ENCODE measurements at places on chromosomes 5 and 9.

DNA sequence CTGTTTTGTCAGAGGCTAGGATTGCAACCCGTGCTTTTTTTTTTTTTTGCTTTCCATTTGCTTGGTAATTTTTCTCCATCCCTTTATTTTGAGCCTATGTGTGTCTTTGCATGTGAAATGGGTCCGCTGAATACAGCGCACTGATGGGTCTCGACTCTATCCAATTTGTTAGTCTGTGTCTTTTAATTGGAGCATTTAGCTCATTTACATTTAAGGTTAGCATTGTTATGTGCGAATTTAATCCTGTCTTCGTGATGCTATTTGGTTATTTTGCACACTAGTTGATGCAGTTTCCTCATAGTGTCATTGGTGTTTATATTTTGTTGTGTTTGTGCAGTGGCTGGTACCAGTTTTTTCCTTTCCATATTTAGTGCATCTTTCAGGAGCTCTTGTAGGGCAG lies 36.2 kb upstream of the TAF11L2 start:
- no peak for DNase-seq

DNA sequence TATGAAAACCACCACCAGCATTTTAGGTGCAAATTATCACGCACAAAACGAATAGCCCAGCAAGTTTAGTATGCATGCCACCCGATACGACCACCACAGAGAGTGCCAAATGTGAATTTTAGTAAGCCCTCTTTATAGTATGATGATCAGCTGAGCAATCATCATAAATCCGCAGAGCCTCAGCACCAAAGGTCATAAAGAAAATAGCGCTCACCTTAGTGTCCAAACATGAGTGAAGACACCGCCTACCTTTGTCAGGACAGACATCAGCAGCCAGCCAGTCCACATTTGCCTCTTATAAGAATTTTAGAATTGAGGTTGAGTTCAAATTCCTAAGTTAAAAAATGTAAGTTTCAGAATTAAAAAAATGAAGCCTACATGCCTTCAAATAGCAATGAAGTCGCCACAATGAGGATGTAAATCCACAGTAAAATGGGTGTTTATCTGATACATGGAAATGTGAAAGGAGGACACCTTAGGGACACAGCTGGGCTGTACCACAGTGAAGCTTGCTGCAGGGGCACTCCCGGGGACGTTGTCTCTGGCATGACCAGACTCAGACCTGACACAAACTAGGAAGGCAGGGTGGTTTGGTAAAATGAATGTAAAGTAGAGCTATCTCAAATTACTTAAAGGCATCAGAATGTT lies 149.0 kb downstream of the AUH start:
- DNase-seq: no peak

DNA sequence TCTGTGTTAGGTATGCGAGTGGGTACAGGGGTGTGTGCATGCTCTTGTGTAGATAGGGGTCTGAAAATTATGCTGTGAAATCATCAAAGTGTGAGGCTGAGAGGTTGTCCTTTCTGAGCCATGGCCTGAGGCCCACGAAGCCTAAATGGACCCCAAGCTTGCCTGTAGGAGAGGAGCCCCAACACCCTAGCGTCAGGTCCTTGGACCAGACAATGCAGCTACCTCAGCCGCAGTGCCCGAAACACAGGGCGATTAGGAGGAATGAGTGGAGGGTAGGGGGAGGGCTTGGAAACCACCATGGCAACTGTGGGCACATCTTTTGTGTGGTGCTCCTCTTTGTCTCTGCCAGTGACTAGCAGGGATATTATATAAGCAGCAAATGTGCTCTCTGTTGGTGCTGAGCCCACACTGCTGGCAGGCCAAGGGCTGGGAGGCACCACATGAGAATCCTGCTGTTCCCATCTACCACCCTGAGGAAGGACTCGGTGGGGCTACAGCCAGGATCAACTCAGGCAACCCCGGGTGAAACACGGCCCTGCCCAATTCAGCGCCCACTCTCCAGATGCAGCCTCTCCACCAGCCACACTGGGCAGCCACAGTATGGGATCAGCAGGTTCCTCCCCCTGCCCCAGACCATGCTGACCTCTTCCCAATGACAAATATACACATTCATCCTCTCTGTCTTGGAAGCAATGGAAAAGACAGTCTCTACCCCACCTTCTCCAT lies 84.6 kb upstream of the FSTL4 start:
- DNase-seq: no peak

GRCh38 chr5:99116526-99116925 lies 187.7 kb upstream of the CHD1 start:
- no peak for DNase-seq

- DNase-seq: no peak
These were observed 18.0 kb downstream of the XRCC4 start for GRCh38 chr5:83095163-83095956.

GRCh38 chr5:74162524-74162923 lies 478.0 kb downstream of the ENC1 start:
- no peak for DNase-seq

DNA sequence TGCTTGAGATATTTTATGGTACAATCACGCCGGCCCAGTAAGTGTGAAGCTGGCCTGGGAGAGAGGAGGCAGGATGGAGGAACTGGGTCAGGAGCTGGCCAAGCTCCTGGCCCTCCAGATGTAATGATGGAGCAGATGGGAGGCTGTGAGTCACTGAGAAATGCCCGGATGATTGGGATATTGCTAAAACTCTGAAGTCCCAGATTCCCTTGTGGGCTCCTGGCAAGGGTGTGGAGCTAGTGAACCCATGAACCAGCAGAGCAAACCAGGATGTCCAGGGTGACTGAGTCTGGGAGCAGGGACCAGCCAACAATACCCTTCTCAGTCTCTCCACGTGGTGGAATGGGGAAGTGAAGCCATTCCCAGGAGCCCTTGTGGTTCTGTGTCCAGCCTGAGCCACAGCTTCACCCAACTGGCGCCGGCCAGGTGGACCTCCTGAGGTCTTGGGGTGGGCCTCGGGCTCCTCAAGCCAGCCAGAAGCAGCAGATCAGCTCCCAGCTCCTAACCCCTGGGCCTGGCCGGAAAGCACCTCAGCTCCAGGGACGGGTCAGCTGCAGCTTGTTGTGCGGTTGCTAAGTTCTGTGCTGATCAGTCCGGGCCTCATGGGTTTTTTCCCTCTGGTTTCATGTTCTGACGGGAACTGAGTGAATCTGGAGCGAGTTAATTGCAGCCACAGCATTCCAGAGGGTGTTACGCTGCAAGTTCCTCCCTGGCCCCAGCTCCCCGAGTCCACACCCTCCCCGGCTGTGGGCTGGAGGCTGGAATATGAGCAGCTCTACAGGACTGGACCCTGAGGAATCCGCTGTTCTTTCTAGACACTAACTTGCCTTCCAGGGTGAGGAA lies 37.6 kb downstream of the DUSP1 start:
- DNase-seq: peak; percentile 98

DNA sequence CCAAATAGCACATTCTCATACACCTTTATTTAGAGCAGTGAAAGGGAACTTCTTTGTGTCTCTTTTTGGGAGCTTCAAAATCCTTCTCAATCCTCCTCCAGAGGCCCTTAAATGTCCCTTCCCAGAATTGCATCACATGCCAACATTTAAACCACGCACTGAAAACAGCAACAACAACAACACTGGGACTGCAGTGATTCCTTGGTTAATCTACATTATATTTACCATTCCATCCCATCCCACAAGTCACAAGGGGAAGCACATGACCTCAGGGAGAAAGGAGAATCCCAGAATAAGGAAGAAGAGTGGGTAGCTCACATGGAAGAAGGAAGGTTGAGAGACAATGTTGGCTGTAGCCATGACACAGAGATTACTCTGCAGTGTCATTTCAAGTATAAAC lies 41.1 kb downstream of the ELOVL7 start:
- no peak for DNase-seq

- DNase-seq: no peak
These were observed 171.7 kb downstream of the CACNA1B start for GRCh38 chr9:138049085-138049778.

DNA sequence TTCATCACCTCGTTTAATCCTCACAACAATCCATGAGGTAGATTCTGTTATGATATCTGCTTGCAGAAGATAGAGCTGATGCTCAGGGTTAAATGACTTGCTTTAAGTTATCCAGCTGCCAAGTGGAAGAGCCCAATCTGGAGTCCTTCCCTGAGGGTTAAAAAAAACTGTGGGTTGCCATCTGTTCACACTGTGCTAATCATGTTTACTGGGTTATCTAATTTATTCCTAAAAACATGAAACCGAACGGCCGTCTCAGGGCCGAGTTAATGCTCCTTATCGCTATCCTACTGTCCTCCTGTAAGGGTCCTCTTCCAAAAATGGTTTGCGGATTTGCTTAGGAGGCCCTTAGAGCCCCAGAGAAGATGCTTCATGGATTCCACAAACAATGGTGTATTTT lies 153.3 kb downstream of the YIPF5 start:
- DNase-seq: no peak

- no peak for DNase-seq
These were observed 513.9 kb downstream of the ZNF608 start for GRCh38 chr5:124232515-124232914.

- DNase-seq: no peak
These were observed 102.7 kb downstream of the HSPA4 start for GRCh38 chr5:133154274-133155075.

GRCh38 chr5:84229045-84229444 lies 155.6 kb downstream of the EDIL3 start:
- DNase-seq: no peak

DNA sequence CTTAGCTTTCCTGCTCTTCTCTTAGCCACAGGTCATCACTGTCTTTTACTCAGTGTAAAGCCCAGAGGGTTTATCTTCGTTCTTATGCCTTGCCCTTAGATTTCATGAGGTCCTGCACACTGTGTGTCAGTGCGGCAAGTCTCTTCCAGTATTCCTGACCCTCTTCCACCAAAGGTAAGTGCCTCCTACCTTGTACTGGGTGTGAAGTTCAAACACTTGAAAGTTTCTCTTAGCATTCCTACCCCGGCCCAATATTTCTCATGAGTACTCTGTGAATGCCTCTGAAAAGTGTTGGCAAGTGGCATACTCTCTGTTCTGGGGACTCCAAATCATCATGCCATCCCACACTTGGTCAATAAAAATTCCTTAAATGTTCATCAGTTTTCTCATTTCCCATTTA lies 37.4 kb downstream of the FBXO4 start:
- no peak for DNase-seq

GRCh38 chr5:178940569-178941360 lies at the start of gene ZNF454:
ZNF454 (plus strand) TSS chr5:178941198; CDS start chr5:178942792, 1,594 bp downstream.
- DNase-seq: no peak

GRCh38 chr5:172939611-172940267 lies 19.5 kb upstream of the RPL26L1 start:
- no peak for DNase-seq

DNA sequence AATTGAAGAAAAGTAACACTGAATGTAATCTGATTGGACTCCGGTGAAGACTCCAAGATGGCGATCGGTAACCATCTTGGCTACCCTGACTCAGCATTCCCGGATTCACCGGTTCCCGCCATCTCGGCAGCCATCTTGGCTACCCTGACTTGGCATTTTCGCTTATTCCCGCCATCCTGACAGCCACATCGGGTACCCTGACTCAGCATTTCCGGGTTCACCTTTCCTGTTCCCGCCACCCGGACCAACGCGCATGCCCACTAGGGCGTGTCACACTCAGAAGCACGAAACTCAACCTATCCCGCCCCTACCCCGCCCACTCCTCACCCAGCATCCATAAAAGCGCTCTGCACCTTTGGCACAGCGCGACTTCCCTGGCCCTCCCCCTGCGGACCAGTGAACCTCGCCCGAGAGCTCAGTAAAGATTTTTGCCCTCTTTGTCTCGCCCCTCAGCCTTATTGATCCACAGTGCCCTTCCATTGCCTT lies 17.2 kb downstream of the SPTLC1 start:
- no peak for DNase-seq

GRCh38 chr5:12745537-12745936 lies 841.3 kb upstream of the CTNND2 start:
- no peak for DNase-seq

- no peak for DNase-seq
These were observed 2.2 kb downstream of the FNIP1 start for GRCh38 chr5:131794586-131794985.

DNA sequence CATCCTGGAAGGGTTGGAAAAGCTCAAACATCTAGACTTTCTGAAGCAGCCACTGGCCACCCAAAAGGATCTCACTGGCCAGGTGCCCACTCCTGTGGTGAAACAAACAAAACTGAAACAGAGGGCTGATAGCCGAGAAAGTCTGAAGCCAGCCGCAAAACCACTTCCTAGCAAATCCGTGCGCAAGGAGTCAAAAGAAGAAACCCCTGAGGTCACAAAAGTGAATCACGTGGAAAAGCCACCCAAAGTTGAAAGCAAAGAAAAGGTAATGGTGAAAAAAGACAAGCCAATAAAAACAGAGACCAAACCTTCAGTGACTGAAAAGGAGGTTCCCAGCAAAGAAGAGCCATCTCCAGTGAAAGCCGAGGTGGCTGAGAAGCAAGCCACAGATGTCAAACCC lies 87.6 kb downstream of the MAP1B start:
- DNase-seq: no peak

GRCh38 chr9:130448035-130448624 lies 3.4 kb downstream of the ASS1 start:
- DNase-seq: no peak

DNA sequence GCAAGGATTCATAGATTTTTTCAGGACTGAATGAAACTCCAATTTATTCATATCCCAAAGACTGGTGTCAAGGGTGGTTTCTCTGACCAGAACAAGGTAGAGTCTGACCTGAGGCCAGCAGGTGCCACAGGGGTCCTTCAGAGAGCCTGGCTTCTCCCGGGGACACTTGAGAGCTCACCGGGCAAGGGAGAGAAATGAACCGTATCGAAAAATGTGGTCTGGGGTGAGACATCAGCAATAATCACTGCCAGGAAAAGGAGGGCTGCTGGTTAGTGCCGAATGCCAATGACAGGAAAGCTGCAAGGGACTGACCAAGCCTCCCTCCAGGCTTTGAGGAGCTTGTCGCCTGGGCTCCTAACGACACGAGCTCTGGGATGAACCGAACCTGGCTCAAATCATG lies 142.7 kb downstream of the TTLL11 start:
- DNase-seq: no peak

All from HCEC 1CT (cell line).